ENCODE measurements at places on chromosomes 6 and 20. TPM values are rescaled to one million over a fixed set of nuclear protein-coding genes. Genes with fewer than 3 reads are reported as not detected.

CNR1 gene
- total RNA-seq: not detected

IL17A gene
- total RNA-seq: not detected

MAP3K5 gene
- 45.2 TPM for total RNA-seq

TTBK1 gene
- total RNA-seq: under 0.01 TPM

SNAI1 gene
- 0.66 TPM for total RNA-seq

ALDH5A1 gene
- 0.26 TPM for total RNA-seq

Data from fibroblast of lung (primary cell).